Foreskin keratinocyte (primary cell): ENCODE measurements at places on chromosomes 5 and 9. TPM values are rescaled to one million over a fixed set of nuclear protein-coding genes. Genes with fewer than 3 reads are reported as not detected.
A peak's percentile ranks its signal among the peaks of the same experiment; 100 is the strongest.

DNA sequence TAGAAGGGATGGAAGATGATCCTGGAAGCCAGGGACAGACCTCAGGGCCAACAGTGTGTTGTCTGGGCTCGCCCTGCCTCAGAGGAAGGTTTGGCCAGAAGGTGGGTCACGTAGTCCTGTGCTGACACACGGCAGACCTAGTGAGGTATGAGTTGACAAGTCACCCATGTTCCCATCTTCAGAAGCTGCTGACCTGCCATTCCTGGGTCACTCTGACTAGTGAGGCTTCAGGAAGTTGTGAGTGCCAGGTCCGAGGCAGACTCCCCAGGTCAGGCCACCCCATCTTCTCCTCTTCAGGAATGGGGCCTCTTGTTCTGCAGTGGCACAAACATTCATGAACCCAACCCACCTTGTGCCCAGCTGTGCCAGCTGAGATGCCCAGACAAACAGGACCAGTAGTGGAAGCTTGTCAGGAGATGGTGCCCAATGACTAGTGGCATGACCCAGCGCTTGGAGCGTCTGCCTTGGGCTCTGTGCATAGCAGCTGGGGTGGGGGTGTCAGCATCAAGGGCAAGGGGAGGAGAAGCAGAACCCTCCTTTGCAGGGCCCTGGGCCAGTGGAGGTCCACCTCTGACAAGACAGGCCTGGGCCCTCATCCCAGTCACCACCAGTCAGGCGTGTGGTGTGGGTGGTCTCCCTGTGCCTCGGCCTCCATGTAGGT, 16.8 kb upstream of the ANGPTL2 start:
- DNase-seq = no peak

LIX1 gene
- not detected in 2 replicates for polyA plus RNA-seq

CA9 gene
- polyA plus RNA-seq = 0.15 and 0.19 TPM in 2 replicates

FOXI1 gene
- polyA plus RNA-seq = not detected in 2 replicates

DNA sequence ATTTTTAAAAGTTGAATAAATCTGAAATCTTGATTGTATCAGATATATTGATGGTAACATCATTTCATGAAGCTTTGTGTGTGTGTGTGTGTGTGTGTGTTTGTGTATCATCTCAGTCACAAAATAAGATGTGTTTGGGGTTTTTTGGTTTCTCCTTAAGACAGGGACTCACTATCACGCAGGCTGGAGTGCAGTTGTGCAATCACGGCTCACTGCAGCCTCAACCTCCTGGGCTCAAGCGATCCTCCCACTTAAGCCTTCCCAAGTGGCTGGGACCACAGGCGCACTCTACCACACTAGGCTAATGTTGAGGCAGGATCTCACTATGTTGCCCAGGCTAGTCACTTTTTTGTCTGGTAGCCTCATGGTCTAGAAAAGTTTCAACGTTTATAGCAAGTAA, 83.4 kb upstream of the DMRT1 start:
- no peak for DNase-seq

- peak; percentile 54 for DNase-seq
Observed at GRCh38 chr5:31964007-31964360, 210.1 kb downstream of the GOLPH3 start.

GRCh38 chr5:112630246-112631009, 107.3 kb upstream of the APC start:
- no peak for DNase-seq

GRCh38 chr5:140840978-140841962, at the start of gene PCDHA8:
PCDHA8 (plus strand) TSS chr5:140841187; CDS start chr5:140841322, 135 bp downstream.
- no peak for DNase-seq

- DNase-seq = no peak
Observed at GRCh38 chr9:133945314-133945975, 46.7 kb downstream of the VAV2 start.

DNA sequence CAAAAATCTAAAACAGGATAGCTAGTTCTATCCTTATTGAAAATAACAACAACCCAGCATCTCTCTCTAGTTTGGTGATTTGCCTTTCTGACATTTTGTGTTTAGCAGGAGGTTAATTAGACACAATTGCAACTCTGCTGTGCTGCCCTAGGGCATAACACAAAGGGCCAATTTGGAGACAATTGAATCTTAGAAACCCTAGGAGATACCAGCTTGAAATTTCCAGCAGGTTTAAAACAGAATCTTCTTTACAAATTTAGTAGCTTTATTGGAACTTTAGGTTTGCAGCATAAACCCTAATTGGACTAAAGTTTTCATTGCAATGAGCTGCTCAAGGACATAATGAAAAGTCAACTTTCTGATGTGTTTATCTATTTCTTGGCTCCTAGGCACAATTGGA, 166.7 kb upstream of the FER start:
- DNase-seq = no peak

DNA sequence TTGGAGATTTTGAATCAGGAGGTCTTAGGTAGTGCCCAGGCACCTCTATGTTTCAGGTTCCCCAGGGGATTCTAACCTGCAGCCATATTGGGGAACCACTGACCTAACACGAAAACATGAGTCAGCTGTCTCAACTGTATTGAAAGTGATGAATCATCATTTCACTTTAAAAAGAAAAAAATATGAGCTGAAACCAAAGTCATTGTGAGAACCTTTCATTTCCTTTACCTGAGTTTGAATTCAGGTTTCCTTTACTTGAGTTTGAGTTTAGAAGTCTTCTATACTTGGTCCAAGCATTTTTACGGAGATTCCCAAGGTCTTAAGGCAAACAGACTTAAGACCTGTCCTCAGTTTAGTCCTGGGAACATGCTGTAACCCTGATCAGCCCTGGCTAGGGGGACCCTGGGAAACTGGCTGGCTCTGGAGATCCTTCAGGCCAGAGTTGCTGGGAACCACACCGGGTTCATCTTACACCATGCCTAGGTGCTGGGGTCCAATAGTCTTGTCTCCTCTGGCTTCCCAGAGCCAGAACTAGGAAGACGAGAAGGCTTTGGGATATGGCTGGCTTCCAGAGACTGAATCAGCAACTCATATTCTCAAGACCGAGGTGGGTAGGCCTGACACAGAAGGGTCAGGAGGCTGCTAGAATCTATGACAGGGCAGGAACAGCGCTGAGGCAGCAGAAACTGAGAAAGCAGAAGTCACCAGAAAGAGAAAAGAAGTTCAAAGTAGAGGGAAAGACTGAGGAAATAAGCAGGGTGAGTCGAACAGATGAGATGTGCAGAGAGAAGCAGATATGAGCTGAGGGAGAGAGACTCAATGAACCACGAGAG, 16.4 kb upstream of the PDCD1LG2 start:
- peak; percentile 69 for DNase-seq

MEIKIN gene
- not detected in 2 replicates for polyA plus RNA-seq

GRCh38 chr5:112812549-112812948, 48.5 kb upstream of the SRP19 start:
- DNase-seq = no peak

DNA sequence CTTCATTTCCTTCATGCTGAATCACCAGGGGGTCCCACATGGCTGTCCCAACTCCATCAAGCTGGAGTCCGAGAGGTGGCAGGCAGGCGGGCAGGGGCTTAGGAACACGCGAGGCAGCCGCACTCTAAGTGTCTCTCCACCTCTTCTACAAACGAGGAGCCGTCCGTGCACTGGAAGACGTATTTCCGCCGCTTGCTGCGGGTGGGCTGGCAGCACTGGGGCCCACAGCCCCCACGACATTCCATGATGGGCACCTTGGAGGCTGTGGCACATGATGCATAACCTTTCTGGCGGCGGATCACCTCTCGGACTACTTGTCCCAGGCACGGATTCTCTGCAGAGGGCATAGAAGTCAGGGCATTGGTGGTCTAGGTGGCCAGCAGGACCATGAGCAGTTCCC, 87.2 kb upstream of the PANK3 start:
- DNase-seq = no peak

DNA sequence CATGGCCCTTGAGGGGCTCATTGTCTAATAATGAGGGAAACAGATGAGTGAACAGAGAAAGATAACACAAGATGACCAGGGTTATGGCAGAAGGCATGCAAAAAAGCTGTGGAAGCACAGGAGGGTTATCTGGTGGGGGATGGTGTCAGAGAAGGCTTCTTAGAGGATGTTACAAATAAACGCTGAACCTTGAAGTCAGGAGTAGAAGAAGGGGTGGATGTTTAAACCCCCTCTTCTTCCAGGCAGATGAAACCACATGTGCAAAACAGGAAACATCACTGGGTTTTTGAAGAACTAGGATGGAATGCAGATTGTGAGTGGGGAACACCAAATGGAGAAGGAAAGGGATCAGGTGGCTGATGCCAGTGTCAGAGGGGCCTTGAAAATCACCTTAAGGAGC, 41.8 kb upstream of the NR5A1 start:
- no peak for DNase-seq

- DNase-seq = no peak
Observed at GRCh38 chr5:120465436-120465961, 1.4 kb downstream of the PRR16 start.

BTF3 gene
- polyA plus RNA-seq = 917 and 1,042 TPM in 2 replicates

DNA sequence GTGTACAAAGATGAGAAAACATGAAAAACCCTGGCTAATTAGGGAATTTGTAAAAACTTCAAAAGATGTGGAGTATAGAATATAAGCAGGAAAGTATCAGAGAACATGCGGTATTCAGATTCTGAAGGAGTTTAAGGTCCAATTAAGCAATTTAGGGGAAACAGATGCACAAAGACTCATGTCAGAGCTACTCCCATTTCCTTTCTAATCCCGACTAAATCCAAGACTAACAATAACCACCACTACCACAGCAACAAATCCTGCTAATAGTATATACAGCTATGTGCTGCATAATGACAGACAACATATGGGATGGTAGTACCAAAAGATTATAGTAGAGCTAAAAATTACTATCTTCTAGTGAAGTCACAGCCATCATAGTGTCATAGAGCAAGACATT, 102.1 kb downstream of the LURAP1L start:
- no peak for DNase-seq

TSTD2 gene
- 5.7 and 5.8 TPM in 2 replicates for polyA plus RNA-seq

GRCh38 chr5:5887833-5888232, 465.4 kb downstream of the ICE1 start:
- no peak for DNase-seq

- no peak for DNase-seq
Observed at GRCh38 chr5:143003328-143003636, 233.1 kb downstream of the ARHGAP26 start.

GRCh38 chr9:87116492-87116891, 169.2 kb upstream of the GAS1 start:
- no peak for DNase-seq

FBP2 gene
- polyA plus RNA-seq = not detected in 2 replicates

DNA sequence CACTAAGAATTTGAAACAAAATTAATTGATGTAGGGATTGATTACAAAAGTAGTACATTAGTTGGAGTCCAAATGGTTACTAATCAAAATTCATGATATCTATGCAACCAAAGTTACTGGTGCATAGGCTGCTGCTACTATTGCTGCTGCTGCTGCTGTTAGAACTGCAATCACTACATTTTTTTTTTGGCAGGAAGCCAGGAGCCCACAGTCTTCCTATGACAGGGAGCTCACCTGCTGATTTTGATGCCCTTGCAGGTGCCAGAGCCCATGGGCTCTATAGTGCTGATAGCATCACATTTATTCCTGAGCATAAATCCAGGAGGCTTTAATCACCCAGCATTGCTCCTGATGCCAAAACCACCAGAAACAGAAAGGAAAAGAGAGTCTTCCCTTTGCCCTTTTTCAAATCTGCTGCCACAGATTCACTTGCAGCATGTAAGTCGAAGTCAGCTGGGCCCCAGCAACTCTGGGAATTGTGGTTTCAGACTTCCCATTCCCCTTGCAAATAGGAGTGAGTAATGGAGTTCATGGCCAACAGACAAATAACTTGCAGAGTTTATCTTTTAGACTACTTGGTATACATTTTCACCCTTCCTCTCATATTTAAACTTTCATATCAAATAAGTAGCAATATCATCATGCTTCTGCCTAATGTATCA, 17.6 kb downstream of the SLCO6A1 start:
- DNase-seq = no peak

- no peak for DNase-seq
Observed at GRCh38 chr5:1523480-1523792, 324 bp downstream of the LPCAT1 start.

DNA sequence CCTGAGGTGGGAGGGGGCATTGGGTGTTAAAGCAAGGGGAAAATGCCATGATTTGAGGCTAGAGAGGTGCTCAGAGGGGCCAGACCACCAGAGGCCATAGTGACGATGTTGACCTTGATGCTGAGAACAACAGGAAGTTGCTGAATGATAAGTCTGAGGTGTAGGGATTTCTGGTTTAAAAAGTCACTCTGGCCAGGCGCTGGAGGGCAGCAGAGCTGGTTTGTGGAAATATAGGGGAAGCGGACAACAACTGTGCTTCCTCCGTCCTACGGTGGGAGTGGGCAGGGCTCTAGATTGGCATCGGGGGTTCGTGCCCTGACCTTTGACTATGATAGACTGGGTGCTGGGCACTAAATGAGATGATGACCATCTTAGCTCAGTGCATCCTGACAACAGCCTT, 44.7 kb downstream of the STOM start:
- no peak for DNase-seq

DNA sequence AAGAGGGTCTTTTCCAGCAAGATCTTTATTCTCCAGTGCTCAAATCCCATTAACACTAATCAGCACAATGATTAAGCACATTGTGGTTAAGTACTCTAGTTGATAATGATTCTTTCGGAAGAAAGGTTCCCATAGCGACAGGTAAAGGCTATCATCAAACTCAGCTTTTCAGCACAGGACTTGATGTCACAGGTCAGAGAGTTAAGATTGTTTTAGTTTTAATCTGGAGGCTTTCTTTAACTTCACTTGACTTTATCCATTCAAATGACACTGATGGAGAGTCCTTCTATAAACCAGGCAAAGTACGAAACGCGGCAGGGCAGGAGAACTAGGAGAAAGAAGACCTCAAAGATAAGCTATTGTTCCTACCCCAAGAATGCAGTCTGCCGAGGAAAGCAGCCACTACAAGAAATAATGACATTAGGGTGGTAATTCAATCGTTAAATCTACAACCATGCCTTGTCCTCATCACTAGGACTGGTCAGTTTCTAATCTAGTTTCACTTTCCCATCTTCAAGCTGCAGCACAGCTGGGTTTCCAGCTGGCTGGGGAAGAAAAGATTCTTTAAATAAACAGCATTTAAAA, 4.6 kb downstream of the NRG2 start:
- DNase-seq = no peak

PCDHGB1 gene
- not detected in 2 replicates for polyA plus RNA-seq

FAXDC2 gene
- polyA plus RNA-seq = 2.2 and 2.4 TPM in 2 replicates

- no peak for DNase-seq
Observed at GRCh38 chr5:145947581-145947980, 11.2 kb downstream of the SH3RF2 start.

GRCh38 chr5:74638544-74638969, 2.0 kb downstream of the ENC1 start:
- no peak for DNase-seq

- no peak for DNase-seq
Observed at GRCh38 chr9:38131729-38132128, 62.7 kb upstream of the SHB start.

FAM221B gene
- not detected in 2 replicates for polyA plus RNA-seq

TAF11L8 gene
- polyA plus RNA-seq = not detected in 2 replicates

GRCh38 chr5:139126711-139127111, 71.5 kb downstream of the SIL1 start:
- no peak for DNase-seq
